Stimulated activated CD8-positive, alpha-beta memory T cell treated with anti-CD3 and anti-CD28 coated beads, Interleukin-15, amount 100 ng/mL, for 48 hours (primary cell): ENCODE measurements at places on chromosomes 3 and 15.

- DNase-seq = no peak
Observed at GRCh38 chr15:31135523-31135922, 34.0 kb upstream of the TRPM1 start.

- DNase-seq = no peak
Observed at GRCh38 chr15:62275831-62276230, 110.7 kb upstream of the C2CD4B start.

GRCh38 chr3:8520816-8521403 lies 19.3 kb downstream of the LMCD1 start:
- no peak for DNase-seq

DNA sequence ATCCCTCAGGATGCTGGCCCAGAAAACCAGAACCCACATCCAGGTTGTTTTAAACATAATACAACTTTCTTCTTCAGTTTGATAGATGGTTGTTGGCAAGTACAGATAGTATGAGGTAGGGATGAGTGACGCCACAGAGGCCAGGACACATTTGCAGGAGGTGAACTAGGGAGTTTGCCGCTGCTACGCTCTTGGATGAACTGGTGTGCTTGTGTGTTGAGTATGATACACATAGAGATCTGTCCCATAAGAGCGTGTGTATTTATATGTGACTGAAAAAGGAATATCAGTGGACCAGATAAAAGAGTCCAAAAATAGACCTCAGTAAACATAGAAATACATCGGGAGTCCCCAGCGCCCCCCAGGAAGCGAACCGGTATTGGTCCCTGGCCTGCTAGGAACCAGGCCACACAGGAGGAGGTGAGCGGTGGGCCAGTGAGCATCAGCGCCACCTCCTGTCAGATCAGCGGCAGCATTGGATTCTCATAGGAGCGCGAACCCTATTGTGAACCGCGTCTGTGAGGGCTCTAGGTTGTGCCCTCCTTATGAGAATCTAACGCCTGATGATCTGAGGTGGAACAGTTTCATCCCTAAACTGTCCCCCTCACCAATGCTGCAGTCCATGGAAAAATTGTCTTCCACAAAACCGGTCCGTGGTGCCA lies 98.1 kb downstream of the LRRK1 start:
- DNase-seq = no peak

- DNase-seq = no peak
Observed at GRCh38 chr3:125107363-125107762, 51.6 kb upstream of the HEG1 start.

- DNase-seq = no peak
Observed at GRCh38 chr3:37912052-37912733, 50.5 kb downstream of the CTDSPL start.

- DNase-seq = no peak
Observed at GRCh38 chr3:172317481-172317880, 130.8 kb downstream of the GHSR start.

GRCh38 chr3:172145031-172145686 lies 105.8 kb downstream of the FNDC3B start:
- no peak for DNase-seq

DNA sequence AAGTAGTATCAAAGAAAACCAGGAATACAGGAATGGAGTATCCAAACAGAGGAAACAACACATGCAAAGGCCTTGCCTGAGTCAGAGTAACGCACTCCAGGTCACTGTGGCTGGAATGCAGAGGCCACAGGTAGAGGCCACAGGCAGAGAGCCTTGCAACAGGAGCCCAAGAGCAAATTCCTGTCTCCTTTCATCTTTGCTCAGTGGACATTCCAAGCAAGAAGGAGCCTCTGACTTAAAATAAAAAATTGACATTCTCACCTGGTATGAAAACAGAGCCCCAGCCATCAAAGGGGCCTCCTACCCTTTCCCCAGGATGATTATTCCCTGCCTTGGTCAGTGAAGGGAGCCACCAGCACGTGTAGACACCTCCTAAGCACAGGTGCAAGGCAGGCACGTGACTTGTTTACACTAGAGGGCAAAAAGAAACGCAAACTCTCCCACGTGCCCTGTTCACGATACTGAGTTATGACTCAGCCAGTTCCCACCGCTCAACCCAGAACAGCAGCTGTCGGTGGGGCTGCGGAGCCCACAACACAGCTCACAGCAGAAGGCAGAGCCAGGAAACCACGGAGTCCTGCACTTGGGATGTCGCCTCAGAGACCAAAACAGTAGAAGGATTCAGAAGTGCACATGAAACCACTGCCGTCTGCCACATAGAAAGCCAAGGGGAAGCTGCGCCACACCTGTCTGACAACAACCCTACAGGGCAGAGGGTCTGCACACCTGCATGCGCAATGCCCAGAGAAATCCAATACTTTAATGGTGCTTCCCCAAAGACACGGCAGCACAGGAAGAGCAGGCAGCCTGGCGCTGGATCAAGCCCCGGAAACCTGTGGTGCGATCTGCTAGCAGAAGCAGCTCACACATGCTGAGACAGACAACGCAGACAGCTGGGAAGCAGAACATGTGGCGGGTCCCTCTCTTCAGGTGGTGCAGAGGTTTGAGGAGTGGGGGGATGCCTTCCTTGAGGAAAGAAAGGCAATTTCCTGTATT lies 52.1 kb downstream of the ITGB5 start:
- peak; percentile 23 for DNase-seq

DNA sequence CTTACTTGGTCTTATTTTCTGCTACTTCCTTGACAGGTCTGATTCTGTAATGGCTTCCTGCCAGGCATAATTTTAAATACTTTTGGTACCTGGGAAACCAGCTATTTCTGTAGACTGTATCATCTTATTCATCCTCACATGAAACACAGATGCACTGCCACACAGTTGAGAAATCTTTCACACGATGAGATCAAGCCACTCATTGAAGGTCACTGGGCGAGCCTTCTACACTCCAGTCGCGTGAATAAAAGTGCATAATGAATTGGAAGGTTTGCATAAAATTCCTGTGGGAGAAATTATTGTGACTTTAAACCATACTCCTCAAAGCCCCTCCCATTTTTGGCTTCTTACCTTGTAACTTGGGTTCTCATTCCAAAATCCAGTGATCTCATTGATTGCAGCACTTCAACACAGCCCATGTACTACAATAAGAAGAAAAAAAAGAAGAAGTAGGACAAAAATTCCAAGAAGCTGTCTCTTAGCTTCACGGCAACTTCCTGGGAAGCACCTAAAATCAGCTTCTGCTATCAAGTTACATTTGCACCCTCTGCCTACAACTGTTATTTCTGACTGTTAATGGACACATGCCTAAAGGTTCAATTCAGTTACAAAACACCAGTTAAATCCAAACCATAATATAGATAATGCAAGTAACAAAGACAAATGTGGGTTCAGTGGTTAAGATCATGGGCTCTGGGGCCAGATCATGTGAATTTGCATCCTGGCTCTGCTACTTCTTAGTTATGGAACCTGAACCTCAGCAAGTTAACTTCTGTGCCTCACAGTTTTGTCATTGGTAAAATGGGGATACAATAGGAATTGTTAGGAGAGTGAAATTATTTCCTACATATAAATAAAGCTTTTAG lies 39.0 kb downstream of the SHC4 start:
- no peak for DNase-seq

DNA sequence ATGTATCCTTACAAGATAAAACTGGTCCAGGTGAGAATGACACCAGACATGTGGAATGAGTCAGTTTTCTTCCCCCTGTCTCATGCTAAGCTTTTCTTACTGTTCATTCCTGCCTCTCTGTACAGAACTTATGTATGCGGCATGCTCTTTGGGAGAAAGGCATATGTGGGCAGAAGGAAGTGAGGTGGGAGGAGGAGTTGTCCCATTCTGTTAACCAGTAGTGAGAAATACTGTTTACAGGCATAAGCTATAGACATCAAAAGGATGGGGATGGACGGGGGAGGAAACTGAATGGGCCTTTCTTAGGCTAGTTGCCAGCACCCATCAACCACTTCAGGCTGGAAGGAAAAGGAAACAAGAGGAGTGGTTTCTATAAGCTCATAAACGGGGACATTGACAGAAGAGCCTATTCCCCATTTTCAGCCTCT lies 143.6 kb upstream of the BHLHE40 start:
- DNase-seq = no peak

- DNase-seq = no peak
Observed at GRCh38 chr3:134751831-134752230, 43.2 kb upstream of the EPHB1 start.

DNA sequence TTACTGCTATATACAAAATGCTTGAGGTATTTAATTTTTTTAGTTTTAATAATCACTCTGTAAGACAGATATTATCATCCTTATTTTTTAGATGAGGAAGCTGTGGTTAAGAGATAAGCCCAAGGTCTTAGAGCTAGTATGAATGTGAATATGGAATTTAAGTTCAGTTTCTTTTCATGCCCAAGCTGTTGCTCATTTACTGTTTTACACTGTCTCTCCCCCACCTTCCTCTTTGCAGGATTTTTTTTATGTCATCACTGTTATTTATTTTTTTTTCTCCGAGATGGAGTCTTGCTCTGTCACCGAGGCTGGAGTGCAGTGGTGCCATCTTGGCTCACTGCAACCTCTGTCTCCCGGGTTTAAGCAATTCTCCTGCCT lies 22.5 kb downstream of the MAP2K5 start:
- DNase-seq = no peak

- DNase-seq = no peak
Observed at GRCh38 chr15:37810381-37810780, 124.1 kb upstream of the TMCO5A start.
